Endodermal cell (in vitro differentiated cells): ENCODE measurements at places on chromosomes 1 and 21.
A peak's percentile ranks its signal among the peaks of the same experiment; 100 is the strongest.

DNA sequence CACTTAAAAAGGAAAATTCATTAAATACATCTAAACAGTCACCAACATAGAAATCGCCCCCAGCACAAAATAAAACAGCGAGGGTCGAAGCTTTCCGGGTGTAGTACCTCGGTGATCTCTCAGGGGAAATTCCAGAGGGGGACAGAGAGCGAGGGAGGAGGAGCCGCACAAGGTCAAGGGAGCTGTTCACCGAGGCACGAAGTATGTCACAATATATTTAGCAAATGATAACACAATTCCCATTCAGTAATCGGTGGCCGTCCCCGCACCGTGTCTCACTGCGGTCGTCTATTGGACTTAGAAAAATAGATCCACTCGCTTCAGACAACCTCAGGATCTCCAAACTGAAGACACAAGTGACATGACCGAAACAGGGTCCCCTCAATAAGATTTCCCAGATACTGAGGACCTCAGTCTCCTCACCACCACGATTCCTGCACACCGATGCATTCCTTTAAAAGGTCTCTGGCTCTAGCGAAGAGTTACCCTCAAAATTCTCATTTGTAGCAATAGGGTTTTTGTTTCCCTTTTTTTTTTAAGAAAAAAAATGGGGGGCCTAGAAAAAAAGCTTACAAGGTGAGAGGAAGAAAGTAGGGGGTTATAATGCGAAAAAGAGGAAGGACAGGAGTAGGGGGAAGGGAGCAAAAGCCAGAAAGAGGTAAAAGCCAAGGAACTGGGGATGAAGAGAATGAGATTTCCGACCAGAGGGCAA, 1.1 kb downstream of the LPGAT1 start:
- H3K4me1 ChIP-seq = peaks cover 15% of the 10 kb centered on the region
- H3K4me3 ChIP-seq = peak overlapping the region; percentile 87
- no peak overlapping the region for H3K27ac ChIP-seq
- H3K36me3 ChIP-seq = peaks cover 36% of the 10 kb centered on the region
- H3K27me3 ChIP-seq = no peaks in the 10 kb centered on the region
- DNase-seq = peak; percentile 83

DNA sequence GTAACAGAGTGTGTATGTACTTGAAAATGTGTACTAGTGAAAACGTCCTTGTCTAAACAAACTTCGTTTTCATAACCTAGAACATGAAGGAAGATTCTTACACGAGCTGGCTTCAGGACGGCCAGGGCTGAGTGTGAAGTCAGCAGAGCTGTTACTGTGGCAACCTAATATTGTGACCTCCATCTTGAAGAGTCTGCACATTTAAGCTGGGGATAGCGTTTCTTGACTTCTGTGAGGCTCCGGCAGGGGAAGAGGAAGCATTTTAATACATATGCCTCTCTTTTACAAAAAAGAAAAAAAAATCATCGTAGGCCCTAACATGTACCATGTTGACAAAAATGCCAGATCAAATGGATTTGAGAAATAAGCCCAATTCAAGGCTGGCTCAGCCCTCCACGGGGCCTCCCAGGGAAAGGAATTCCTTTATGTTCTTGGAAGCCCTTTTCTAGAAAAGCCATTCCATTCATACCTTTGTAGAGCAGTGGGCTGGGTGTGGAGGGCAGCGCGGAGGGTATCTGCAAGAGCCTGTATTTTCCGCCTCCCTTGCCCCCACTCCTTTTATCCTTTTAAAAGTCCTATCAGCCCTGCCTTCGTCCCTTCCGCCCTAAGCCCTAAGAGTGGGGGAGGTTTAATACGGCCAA, 51.1 kb downstream of the SIM2 start:
- H3K4me1 ChIP-seq = peaks cover 8% of the 10 kb centered on the region
- H3K27me3 ChIP-seq = peaks cover 30% of the 10 kb centered on the region
- no peak overlapping the region for H3K4me3 ChIP-seq
- peak overlapping the region; percentile 94 for H3K27ac ChIP-seq
- no peaks in the 10 kb centered on the region for H3K36me3 ChIP-seq

- peaks cover 3% of the 10 kb centered on the region for H3K4me1 ChIP-seq
- H3K36me3 ChIP-seq = peaks cover 7% of the 10 kb centered on the region
- no peak overlapping the region for H3K4me3 ChIP-seq
- H3K27me3 ChIP-seq = no peaks in the 10 kb centered on the region
- DNase-seq = peak; percentile 58
These were observed 3.8 kb downstream of the MXRA8 start for GRCh38 chr1:1354271-1355247.

- H3K4me1 ChIP-seq = peaks cover 4% of the 10 kb centered on the region
- peaks cover 82% of the 10 kb centered on the region for H3K27me3 ChIP-seq
- no peaks in the 10 kb centered on the region for H3K36me3 ChIP-seq
- peak; percentile 89 for DNase-seq
- no peak overlapping the region for H3K27ac ChIP-seq
- H3K4me3 ChIP-seq = peak overlapping the region; percentile 82
These were observed 614 bp upstream of the CACNA1E start for GRCh38 chr1:181482521-181483284.

DNA sequence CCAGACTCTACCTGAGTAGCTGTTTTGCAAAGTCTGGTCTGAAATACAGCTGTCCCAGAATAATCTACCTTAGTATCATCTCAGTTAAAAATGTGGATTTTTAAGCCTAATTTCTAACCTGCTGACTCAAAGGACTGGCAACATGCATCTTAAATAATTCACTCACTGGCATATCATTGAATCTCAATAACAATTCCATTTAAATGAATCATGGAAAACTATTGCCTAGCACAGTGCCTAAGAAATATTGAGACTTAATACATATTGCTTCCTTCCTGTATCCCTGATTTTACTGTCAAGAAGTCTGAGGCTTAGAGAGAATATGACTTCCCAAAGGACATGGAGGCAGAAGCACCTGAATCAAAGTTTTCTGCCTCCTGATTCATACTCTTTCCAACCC, 3.1 kb downstream of the CCDC190 start:
- DNase-seq = no peak
- H3K4me1 ChIP-seq = no peaks in the 10 kb centered on the region
- no peak overlapping the region for H3K27ac ChIP-seq

- no peak overlapping the region for H3K27ac ChIP-seq
- no peaks in the 10 kb centered on the region for H3K4me1 ChIP-seq
- H3K27me3 ChIP-seq = no peaks in the 10 kb centered on the region
- no peaks in the 10 kb centered on the region for H3K36me3 ChIP-seq
These were observed 127.8 kb downstream of the GRIK3 start for GRCh38 chr1:36906555-36906954.

DNA sequence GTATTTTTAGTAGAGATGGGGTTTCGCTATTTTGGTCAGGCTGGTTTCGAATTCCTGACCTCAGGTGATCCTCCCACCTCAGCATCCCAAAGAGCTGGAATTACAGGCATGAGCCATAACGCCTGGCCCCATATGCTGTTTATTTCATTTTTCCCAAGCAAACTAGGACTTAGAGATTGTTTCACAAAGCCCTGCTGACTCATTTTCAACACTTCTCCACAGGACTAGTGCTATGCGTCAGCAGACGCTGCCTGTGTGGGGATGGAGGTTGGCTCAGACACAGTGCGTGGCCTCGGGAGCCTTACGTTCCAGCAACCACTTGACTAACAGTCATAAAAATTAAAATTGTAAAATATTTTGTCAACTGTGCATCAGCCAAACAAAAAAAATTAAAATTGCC, 22.7 kb downstream of the PKNOX1 start:
- peaks cover 20% of the 10 kb centered on the region for H3K36me3 ChIP-seq
- H3K4me3 ChIP-seq = no peak overlapping the region
- no peak overlapping the region for H3K27ac ChIP-seq
- H3K4me1 ChIP-seq = no peaks in the 10 kb centered on the region
- H3K27me3 ChIP-seq = no peaks in the 10 kb centered on the region

- DNase-seq = no peak
- H3K27ac ChIP-seq = no peak overlapping the region
These were observed 27.1 kb upstream of the KCNK2 start for GRCh38 chr1:215055281-215055935.

- H3K27me3 ChIP-seq = no peaks in the 10 kb centered on the region
- no peaks in the 10 kb centered on the region for H3K4me1 ChIP-seq
- no peak overlapping the region for H3K27ac ChIP-seq
- no peak overlapping the region for H3K4me3 ChIP-seq
- DNase-seq = peak; percentile 82
These were observed 12.6 kb upstream of the OR6N2 start for GRCh38 chr1:158793604-158794003.

GRCh38 chr1:114218361-114219171, 64.9 kb upstream of the SYT6 start:
- DNase-seq = no peak
- H3K4me1 ChIP-seq = peaks cover 2% of the 10 kb centered on the region
- H3K36me3 ChIP-seq = no peaks in the 10 kb centered on the region

DNA sequence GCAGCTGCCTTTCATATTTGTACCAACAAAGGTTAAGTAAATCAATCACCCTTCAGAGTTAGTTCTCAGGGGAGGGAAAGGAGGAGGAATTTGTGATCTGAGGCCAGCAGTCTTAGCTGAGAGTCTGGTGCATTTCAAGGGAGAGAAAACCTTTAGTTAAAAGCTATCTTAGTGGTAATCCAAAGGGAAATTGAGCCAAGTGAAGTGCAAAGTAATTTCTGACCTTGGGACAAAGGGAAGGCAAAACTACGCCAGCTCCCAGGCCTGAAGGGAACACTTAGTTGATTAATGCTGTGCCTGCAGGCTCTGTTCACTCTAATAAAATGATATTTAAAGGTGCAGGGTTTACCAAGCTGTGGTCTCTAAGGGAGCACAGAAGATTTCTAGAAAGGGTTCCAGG, 23.1 kb upstream of the FMOD start:
- H3K27me3 ChIP-seq = no peaks in the 10 kb centered on the region
- no peak overlapping the region for H3K27ac ChIP-seq
- no peaks in the 10 kb centered on the region for H3K36me3 ChIP-seq
- no peak for DNase-seq
- H3K4me1 ChIP-seq = peaks cover 12% of the 10 kb centered on the region

DNA sequence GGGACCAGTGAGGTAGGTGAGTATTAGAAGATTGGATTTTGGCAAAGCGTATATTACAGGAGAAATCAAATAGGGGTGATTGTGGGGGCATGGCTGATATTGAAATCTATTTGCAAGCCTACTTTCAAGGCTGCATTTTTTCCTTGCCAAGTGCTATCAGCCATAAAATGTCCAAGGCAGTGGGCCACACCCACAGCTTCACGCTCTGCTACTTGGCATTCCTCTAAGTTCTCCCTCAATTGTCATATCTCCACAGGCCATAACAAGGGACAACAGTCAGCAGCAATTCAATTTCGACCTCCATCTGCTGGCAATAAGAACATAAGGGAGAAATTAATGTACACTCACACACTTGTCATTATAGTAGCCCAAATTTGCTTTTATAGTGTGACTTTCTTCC, 667.1 kb upstream of the PKN2 start:
- no peaks in the 10 kb centered on the region for H3K4me1 ChIP-seq
- H3K27me3 ChIP-seq = no peaks in the 10 kb centered on the region
- H3K36me3 ChIP-seq = no peaks in the 10 kb centered on the region
- no peak for DNase-seq

DNA sequence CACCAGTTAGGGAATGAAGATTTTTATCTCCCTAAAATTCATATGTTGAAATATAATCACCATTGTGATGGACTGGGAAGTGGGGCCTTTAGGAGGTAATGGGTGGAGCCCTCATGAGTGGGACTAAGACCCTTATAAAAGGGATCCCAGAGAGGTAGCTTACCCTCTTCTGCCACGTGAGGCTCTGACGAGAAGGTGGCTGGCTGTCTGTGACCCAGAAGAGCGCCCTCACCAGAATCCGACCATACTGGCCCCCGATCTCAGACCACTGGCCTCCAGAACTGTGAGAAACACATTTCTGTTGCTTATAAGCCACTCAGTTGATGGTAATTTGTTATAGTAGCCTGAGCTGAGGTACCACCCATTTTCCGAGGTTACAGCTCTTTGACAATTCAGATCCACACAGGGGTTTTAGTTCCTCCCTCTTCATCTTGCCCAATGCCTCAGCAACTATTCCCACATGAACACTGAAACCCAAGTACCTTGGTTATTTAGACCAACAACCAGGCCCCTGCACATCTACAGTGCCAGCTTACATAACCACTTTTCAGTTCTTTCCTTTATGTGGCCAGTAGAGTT, 27.6 kb upstream of the HUNK start:
- no peaks in the 10 kb centered on the region for H3K27me3 ChIP-seq
- H3K27ac ChIP-seq = no peak overlapping the region
- no peak overlapping the region for H3K4me3 ChIP-seq
- no peaks in the 10 kb centered on the region for H3K36me3 ChIP-seq
- DNase-seq = peak; percentile 56
